T-helper 17 cell (primary cell): ENCODE measurements at places on chromosomes 4 and X. TPM values are rescaled to one million over a fixed set of nuclear protein-coding genes. Genes with fewer than 3 reads are reported as not detected.

DNA sequence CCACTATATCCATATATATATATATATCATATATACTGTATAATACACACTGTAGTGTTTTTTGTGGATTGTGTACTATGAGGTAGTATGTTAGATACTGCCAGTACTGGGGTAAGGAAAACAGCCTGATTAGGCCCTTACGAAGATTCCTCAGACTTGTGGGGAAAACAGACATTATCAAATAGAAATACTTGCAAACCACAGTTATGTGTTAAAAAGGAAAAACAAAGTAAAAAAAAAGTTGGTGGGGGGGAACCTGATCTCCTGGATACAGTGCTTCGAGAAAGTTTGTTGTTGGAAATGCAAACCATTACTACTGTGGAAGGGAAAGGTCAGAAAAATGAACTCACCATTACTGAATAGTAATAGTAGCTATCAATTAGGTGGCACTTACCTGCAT lies 53.0 kb downstream of the PKD2 start:
- DNase-seq = no peak
- no peak overlapping the region for H3K27ac ChIP-seq
- H3K27me3 ChIP-seq = no peaks in the 10 kb centered on the region
- peaks cover 2% of the 10 kb centered on the region for H3K4me1 ChIP-seq
- H3K4me3 ChIP-seq = no peak overlapping the region

- peaks cover 2% of the 10 kb centered on the region for H3K36me3 ChIP-seq
- no peak for DNase-seq
- no peaks in the 10 kb centered on the region for H3K4me1 ChIP-seq
- H3K27me3 ChIP-seq = peaks cover 38% of the 10 kb centered on the region
- H3K4me3 ChIP-seq = no peak overlapping the region
- no peak overlapping the region for H3K27ac ChIP-seq
Observed at GRCh38 chrX:137574102-137574783, 8.3 kb downstream of the ZIC3 start.

DNA sequence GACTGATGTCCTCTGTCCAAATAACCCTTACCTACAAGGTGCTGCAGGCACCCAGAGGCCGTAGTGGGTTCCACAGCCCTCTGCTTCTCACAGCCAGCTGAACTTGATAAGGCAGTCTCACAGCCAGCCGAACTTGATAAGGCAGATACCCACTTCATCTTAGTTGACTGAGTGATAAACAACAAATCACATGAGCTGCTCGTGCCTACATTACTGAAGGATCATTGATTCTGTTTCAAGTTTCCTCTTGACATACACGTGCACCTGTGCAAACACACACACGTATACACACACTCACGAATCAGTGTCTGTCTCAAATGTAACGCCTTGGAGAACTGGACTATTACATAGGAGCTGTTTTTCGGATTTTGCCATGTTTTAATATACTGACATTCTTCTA lies 276.3 kb downstream of the DCTD start:
- H3K27ac ChIP-seq = no peak overlapping the region
- H3K4me3 ChIP-seq = no peak overlapping the region
- H3K36me3 ChIP-seq = no peaks in the 10 kb centered on the region
- DNase-seq = no peak

GRCh38 chr4:136651932-136652331 lies 880.4 kb downstream of the PCDH18 start:
- H3K36me3 ChIP-seq = no peaks in the 10 kb centered on the region
- no peak overlapping the region for H3K27ac ChIP-seq
- DNase-seq = no peak
- H3K4me1 ChIP-seq = no peaks in the 10 kb centered on the region
- H3K4me3 ChIP-seq = no peak overlapping the region

NDNF gene
- not detected for total RNA-seq

DNA sequence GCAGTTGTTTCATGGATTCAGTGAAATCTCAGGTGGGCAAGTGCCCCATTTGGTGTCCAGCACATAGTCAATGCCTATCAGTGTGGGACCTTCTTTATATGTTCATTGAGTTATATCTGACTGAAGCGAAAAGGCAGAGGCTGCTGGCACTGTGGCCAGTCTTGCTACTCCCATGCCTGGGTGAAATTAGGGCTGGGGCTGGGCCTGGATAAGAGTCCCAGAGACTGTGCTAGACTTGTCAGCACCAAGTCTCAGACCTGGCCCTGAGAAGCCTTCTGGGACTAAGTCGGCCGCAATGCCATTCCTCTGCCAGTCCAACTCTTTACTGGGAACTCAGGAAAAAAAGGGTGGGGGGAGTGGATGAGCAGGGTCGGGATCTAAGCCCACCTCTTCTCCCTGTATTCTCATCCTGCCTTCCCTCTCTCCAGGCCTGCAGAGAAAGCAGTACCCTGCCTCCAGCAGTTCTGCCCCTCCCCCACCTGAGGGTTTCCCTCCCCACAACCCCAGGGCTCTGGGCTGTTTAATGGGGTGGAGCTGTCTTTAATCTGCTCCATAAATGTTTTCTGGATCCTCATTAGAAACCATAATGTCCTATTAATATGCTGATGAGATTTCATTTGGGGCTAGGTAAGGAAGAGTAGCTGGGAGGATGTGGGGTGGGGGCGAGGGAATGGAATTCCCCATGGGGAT lies 153.5 kb upstream of the PJA1 start:
- no peak overlapping the region for H3K4me3 ChIP-seq
- H3K27me3 ChIP-seq = no peaks in the 10 kb centered on the region
- H3K36me3 ChIP-seq = no peaks in the 10 kb centered on the region
- H3K4me1 ChIP-seq = no peaks in the 10 kb centered on the region
- H3K27ac ChIP-seq = no peak overlapping the region

DNA sequence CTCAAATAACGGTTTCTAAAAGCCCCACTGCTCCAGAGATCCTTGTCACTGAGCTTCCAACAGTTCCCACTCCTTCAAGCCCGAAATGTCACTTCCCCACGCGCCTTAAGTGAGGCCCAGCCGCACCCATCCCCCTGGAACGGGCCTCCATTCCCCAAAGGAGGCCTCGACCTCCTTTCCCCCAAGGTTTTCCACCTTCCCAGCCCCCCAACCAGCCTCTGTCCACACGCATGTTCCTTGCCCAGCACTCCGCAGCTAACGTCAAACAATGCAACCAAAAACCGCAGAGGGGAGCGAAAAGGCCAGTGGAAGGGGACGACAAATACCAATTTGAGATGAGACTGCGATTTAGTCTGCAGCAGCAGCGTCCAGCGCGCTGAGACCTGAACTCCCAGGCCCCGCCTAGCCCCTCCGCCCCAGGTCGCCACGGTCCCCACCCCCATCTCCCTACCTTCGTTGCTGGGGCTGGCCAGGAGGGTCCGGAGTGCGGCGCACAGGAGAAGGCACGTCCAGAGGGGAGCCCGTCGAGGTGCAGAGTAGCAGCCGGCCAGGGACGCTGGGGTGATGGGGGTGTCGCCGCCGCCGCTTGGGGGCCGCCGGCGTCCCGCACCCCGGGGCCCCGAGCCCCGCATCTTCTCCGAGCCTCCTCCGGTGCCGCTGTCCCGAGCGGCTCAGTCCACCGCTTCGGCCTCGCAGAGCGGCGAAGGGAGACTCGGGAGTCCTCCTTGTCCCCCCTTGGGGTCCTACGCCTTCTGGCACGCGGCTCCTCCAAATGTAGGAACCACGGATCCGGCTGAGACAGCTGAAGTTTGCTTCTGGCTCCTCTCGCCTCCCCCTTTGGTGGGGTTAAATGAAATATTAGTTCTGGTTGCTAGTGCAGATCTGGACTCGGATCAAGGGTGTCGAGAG lies 924 bp downstream of the EPHA5 start:
- no peak overlapping the region for H3K4me3 ChIP-seq
- DNase-seq = no peak
- H3K4me1 ChIP-seq = peaks cover 3% of the 10 kb centered on the region
- peaks cover 20% of the 10 kb centered on the region for H3K27me3 ChIP-seq
- H3K27ac ChIP-seq = no peak overlapping the region

MAGEA8 gene
- not detected for total RNA-seq

- H3K4me1 ChIP-seq = peaks cover 4% of the 10 kb centered on the region
- no peak overlapping the region for H3K4me3 ChIP-seq
- no peak overlapping the region for H3K27ac ChIP-seq
- peak; percentile 7 for DNase-seq
- H3K27me3 ChIP-seq = peaks cover 11% of the 10 kb centered on the region
- H3K36me3 ChIP-seq = no peaks in the 10 kb centered on the region
Observed at GRCh38 chrX:39652336-39652735, 445.4 kb downstream of the BCOR start.
